ENCODE measurements at places on chromosomes 3 and 15.
A peak's percentile ranks its signal among the peaks of the same experiment; 100 is the strongest.

DNA sequence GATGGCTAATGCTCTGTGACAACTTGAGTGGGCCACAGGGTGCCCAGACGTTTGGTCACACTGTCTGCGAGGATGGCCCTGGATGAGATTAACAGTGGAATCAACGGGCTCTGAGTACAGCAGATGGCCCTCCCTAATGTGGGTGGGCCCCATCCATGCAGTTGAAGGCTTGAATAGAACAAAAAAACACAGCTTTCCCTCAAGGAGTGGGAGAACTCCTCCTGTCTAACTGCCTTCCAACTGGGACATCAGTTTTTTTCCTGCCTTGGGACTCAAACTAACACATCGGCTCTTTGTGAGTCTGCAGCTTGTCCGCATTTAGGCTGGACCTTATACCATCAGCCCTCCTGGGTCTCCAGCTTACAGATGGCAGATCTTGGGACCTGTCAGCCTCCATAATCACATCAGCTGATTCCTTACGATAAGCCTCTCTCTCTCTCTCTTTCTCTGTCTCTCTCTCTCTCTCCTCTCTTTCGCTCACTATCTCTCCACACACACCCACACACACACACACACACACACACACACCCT lies 20.8 kb downstream of the FAM174B start:
- no peak for DNase-seq

DNA sequence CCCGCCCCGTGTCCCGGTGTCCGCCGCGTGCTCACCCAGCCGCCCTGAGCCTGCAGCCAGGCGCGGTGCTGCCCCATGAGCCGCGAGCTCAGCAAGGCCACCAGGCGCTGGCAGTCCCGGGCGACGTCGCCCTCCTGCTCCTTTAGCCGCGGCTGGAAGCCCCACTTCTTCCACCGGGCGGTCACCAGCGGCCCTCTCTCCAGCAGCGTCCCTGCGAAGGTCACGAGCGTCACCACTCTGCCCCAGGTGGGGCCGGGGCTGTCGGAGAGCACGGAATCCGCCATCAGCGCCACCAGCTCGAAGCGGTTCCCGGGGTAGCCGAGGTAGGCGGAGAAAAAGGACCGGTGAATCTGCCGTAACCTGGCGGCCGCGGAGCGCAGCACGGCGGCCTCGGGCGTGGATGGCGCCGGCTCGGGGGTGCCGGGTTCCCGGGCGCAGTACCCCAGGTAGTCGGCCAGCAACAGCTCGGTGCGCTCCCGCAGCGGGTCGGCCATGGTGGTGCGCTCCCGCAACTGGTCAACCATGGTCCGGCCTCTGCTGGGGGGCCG lies 298 bp downstream of the BCL2L10 start:
- DNase-seq = peak; percentile 54

DNA sequence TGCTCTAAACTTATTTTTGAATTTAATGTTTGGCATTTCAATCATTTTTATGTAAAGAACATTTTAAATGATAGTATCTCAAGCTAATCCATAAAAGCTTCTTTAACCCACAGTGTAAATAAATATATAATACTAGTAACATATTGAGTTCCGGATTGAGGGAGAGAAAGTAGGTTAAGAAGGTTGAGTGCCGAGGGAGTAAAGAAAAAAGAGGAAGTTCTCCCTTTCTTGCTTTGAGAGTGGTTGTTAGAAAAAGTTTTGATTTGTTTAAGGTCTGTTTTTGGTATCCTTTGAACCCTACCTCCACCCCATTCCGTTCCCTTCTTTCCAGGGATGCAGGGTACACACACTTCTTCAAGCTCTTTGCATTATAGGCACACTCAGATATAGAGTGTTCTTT lies 130.8 kb downstream of the VPS8 start:
- DNase-seq = no peak

DNA sequence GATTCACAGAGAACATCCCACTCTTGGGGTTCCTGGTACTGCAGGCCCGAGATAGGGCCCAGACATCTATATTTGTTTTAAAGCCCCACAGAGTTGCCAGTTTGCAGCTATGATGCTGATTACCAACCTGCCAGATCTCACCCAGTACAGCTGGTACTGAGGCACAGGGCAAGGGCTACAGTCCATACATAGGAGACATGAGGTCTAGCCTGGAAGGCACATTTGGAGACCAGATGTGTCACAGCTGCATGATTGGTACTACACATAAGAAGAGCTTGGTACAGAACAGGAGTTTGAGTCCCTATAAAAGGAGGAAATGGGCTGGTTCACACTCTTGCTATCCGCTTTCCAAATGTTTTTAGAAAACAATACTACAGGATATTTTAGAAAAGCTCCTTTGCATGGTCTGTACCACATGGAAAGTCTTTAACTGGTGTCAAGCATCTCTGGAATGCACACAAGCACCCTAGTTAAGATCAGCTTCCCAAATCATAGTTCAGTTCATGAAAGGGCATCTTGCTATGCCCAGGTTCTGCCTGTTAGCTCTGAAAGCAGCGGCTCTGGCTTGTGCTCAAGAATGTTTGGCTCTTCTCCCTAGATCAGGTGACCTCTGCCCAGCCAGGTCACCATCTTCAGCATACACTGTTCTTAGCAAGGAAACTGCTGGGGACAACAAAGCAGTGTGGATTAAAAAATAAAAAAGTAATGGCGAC lies 20.6 kb downstream of the MTMR14 start:
- no peak for DNase-seq

DNA sequence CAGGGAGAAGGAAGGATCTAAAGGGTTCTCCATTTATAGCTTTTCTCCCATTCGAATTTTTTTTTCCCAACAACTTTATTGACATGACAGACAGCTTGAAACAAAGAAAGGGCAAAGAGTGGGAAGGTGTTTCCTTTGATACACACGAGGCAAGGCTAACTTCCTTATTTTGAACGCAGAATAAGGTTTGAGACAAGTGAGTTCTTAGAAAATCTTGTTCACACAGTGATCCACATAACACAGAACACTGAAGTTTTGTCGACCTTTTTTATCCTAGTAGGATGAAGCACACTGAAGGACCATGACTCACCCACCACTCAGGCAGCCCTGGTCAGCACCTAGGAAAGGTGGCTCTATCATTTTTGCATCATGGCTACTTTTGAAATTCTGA lies 425.8 kb upstream of the MDFIC2 start:
- no peak for DNase-seq

GRCh38 chr3:176106380-176106779 lies 1090.9 kb downstream of the TBL1XR1 start:
- DNase-seq = no peak

DNA sequence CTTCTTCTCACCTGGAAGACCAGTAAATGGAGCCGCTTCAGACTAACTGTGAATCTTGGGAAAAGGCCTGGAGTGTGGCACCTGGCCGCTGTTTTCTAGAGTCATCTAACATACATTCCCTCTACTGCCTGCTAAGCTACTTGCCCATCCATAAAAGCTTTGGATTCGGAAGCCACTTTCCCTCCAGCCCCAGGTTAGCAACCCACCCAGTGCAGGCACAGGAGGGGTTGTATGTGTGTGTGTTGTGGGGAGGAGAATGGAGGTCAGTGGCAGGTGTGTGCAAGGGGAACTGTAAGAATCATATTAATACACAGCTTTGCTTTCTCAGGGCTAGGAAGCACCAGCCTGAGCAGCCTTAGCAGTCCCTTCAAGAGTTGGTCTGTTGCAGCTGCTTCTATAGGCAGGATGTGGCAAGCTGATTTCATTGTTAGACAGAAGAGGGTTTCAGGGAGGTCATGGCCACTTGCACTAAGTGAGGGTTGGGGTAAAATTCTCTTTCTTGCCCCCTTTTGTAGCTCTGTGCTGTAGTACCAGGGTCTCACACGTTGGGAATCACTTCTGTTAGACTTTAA lies 8.9 kb downstream of the NSUN3 start:
- DNase-seq = peak; percentile 61

DNA sequence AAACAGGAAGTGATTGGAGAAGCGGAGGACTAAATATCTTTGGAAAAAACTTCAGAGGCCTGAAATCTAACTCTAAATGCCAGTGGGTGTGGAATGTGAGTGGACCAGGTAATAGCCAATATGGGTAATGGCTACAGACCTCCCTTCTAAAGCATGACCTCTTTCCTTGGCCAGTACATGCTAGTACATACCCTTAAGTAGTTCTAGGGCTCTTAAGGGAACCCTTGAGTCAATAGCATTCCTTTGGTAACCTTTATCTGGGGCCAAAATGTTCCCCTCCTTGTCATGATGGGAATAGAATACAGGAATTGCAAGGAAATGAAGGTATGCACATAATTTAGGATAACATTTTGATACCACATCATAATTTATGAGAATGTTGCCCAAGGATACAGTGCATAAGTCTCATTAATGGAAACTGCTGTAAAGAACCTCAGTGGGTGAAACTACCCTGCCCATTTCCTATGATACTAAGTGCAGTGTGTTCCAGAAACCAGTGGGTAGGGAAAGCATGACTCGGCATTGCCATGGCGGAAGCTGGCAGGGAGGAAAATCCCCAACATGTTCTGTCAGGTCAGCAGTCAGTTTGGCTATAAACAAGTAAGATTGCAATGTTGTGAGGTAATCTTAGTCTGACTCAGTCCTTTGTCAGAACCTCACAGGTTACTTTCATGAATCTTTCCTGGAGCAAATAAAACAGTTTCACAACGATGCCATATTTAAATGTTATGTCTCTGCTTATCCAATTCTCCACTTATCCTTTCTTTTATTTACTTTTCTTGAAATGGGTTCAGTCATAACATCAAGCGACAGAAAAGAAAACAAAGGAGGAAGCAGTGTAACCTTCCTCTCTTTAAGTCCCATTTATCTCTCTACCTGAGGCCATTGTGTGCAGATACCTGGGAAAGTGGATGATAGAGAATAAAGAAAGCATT lies 23.5 kb upstream of the RAP2B start:
- peak; percentile 73 for DNase-seq

- DNase-seq = no peak
These were observed 116.3 kb upstream of the DAZL start for GRCh38 chr3:16721494-16721893.

GRCh38 chr15:64762546-64762945 lies 12.8 kb downstream of the RBPMS2 start:
- no peak for DNase-seq

- DNase-seq = no peak
These were observed 41.4 kb upstream of the USP3 start for GRCh38 chr15:63463036-63463435.

- peak; percentile 57 for DNase-seq
These were observed 337.3 kb upstream of the CBLB start for GRCh38 chr3:106206146-106206545.

GRCh38 chr3:13662238-13662847 lies 113.4 kb downstream of the FBLN2 start:
- no peak for DNase-seq

DNA sequence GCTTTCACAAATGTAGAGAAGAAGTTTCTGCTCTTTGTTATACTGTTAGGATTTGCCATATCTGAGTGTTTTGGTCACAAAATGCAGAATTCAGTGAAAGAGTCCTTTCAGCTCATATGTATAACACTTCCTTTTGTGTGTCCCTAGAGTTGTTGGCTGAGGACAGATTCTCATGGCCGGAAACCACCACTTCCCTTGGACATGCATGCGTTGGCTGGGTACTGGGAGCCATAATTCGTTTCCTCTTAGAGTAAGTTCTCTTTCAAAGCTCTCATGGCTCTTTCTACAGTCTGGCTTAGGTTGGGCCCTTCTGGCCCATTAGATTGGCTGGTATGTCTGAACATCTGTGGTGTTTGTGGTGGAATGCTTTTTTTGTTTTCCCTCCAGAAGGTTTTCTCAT lies 298.5 kb downstream of the DIPK2A start:
- no peak for DNase-seq

DNA sequence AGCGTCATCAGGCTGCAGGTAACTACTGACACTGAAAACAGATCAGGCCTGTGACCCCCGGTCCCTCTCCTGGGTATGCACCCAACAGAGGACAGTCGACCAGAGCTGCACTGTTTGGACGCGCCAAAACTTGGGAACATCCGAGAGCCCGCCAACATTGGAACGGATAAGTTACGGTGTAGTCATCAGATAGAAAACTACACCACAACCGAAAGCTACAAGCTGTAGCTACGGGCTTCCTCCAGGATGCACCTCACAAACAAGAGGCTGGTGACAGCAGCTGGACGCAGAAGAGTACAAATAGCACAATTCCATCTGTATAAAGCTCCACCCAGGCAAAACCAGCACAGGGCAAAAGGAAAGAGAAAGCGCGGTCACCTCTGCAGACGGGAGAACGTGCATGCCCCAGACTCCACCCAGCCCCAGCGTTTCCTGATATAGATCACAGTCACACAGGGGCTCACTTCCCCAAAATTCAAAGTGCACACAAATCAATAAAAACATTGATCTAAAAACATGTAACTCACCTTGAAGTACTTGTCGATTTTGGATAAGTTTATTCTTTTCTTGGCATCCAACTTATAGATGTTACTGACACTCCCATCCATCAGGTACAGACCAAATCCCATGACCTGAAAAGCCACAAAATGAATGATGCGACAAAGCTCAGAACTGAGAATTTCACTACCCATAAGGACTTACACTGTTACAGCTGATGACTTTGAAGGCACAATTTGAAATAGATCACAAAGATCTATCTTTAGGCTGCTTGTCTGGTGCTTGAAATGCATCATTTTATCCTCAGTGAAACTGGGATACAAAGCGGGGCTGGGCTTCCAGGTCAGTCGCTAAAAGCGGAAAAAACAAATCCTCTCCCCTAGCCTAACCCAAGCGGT lies 43.3 kb downstream of the CYFIP1 start:
- DNase-seq = no peak

DNA sequence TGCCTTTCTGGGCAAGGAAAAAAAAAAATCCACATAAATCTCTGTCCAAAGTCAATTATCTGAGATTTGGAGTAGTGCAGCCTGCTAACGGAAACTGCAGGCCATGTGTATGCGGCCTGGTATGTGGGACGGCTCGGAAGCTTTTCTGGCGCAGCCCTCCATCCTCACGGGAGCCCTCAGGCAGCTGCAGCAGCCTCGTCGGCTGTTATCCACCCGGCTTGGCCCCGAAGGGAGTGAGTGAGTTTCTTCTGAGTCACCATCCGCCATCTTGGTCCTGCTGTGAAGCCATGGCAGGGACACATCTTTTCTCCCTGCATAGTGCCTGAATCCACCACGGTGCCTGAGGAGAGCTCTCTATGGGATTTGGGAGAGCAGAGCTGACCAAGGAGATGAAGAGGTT lies 62.8 kb downstream of the POLR2M start:
- DNase-seq = no peak

GRCh38 chr3:3241596-3241995 lies 62.1 kb upstream of the CRBN start:
- DNase-seq = no peak

- no peak for DNase-seq
These were observed 3.5 kb upstream of the POPDC2 start for GRCh38 chr3:119663885-119664284.

Data from activated CD8-positive, alpha-beta memory T cell treated with anti-CD3 and anti-CD28 coated beads, Interleukin-2, amount 10 ng/mL, durations not matched to agents 7 days and 5 days (primary cell).